ENCODE measurements at places on chromosomes 7 and 10.

DNA sequence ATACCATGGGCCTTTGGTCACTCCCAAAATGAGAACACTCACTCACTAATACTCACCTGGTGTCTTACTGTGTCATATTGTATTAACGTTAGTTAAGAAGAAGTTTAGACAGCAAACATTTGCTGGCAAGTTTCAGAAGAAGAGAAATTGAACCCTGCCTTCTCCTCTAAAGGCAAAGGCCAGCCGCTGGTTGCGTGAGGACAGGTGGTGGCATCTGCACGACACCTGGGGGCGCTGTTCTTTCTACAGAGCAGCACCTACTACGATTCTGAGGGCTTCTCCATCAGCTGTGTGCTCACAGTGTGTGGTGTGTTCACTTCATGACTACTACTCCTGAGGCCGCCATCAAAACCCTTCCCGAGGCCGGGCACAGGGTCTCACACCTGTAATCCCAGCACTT is 17.9 kb upstream of the CLEC2L start:
- no peak for DNase-seq

DNA sequence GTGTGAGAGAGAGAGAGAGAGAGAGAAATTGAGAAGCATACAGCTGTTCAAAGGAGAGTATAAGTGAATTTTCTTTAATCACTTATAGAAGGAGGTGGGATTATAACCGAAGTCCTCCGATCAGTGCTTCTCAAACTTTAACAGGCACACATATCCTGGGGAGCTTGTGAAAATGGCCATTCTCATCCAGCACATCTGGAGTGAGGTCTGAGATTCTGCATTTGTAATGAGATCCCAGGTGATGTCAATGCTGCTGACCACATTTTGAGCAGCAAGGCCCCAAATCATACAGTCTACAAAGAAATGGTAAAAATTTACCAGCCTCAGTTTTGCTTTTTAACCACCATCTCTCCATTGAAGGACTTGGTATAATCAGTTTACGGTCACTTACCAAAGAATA is 219.0 kb downstream of the PTEN start:
- no peak for DNase-seq

- DNase-seq = no peak
Measured at GRCh38 chr7:156640949-156641485, 443 bp downstream of the RNF32 start.

GRCh38 chr10:122044713-122045112 is 55.8 kb downstream of the TACC2 start:
- no peak for DNase-seq

GRCh38 chr7:45980973-45981372 is 59.9 kb upstream of the IGFBP3 start:
- no peak for DNase-seq

- no peak for DNase-seq
Measured at GRCh38 chr7:33612442-33612841, 292.9 kb upstream of the BMPER start.

DNA sequence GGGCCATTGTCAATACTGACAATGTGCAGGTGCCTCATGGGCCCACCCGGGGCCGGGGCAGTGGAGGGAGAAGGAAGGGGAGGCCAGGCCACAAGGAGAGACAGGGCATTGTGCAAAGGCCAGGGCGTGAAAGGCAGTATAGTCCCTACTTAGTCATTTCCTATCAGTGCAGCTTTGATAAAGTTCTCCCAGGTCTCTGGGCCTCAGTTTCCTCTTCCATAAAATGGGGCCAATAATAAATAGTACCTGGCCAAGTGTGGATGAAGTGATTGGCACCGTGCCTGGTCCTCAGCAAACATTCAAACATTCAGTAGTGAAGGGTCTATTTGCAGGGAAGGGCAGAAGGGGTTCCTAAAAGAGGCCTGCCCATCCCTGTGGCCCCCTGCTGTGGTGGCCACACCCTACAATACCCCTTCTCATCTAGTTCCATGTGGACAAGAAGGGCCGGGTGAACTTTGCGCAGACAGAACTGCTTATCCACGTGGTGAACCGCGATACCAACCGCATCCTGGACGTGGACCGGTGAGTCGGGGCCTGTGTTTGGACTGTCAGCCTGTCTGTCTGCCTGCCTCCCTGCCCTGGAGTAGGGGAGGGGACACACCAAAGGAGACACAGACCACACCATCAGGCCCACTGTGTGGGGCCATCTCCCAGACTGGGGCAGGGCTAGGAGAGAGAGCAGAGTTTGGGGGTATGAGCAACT is 36.9 kb upstream of the VSIR start:
- DNase-seq = no peak

DNA sequence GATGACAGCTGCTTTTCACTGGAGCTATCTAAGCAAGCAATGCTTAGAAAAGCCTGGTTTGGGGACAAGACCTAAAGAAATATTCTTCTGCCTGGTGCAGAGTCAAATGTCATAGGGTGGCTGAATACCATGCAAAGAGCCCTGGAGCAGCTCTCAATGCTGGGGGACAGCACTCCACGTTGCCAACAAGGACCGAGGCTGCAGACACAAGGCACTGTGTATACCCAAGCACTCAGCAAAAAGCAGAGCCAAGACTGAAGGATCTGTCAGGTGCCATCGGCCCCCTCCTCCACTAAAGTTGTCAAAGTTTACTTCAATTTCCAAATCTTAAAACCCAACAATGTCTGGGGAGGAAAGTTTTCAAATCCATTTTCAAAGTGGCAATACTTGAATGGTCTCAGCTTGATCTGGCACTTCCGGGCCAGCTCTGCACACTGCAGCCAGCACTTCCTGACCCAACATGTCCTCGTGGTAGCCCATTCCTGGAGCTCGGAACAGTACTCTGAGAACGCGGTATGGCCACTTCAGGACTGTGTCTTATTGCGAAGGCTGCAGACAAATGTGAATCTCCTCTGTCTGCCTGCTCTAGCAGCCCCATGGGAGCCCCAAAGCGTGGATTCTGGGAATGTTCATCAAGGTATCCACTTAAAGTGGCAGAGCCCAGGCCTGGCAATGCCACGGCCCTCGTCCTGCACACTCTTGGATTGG is 191.8 kb downstream of the TNS3 start:
- no peak for DNase-seq

GRCh38 chr10:124724279-124725027 is 19.7 kb downstream of the FAM53B start:
- DNase-seq = no peak
